ENCODE measurements at places on chromosomes 7 and 10.

- DNase-seq: no peak
Measured at GRCh38 chr10:119023553-119023868, 6.0 kb upstream of the NANOS1 start.

GRCh38 chr7:48438206-48438605 lies 266.9 kb downstream of the ABCA13 start:
- DNase-seq: no peak

DNA sequence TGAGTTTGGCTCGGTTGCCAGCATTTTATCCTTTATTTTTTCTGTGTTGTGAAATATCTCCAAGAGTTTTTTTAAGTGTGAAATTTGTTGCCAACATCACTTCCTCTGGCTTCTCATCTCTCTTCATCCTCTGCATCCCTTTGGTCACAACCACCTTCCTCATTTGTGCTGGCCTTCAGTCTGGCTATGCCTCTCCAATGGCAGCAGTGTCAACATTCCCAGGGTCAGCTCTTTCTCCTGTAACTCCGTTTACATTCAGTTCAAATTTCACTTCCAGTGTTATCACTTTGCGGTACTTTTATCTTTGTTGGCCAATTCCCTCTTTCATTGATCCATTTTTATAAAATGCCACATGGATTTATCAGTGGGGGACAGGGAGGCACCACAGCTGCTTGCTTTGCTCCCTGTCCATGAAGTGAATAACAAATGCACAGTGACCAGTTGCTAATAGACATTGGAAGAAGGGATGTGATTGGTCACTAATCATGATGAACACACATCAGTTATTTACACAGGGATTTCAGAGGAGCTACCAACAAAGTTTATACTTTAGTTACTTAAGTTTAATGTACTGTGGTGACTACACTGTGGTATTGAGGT lies 311.4 kb upstream of the LRGUK start:
- no peak for DNase-seq

- no peak for DNase-seq
Measured at GRCh38 chr7:107025449-107026103, 18.9 kb upstream of the PRKAR2B start.

- DNase-seq: no peak
Measured at GRCh38 chr7:2635810-2636701, 4.3 kb downstream of the TTYH3 start.

DNA sequence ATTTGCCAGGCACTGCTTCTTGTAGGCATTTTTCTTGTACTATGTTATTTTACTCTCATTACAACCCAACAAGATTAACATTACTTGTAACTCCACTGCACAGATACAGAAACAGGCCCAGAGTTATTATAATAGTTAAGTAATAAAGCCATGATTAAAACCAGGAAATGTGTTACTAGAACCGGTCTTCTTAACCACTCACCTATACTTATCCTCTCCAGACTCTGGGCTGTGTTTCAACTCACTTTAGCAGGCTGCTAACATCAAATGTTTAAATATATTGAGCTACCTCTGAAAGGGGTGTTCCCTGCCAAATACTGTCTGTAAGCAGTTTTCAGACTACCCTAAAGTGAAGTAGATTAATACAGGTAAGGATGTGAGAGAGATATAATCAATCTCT lies 1227.8 kb downstream of the SORCS3 start:
- DNase-seq: no peak

DNA sequence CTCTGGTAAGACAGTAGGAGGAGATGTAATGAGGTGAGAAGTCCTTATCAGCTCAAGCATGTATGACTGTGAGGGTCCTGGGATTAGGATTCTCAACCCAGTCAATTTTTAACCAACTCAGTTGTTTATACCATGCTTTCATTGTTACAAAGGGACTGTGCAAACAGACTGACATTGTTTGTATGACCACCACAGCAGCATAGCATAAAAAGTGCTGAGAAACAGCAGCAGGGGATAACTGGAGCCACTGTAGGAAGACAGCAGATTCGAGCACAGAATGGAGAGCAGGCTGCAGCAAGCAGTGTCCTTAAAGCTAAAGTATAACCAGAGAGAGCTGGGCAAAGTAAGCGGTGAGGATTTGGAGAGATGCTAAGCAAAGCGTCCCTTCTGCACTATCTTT lies 829.5 kb downstream of the REEP3 start:
- no peak for DNase-seq

GRCh38 chr10:122733931-122734665 lies 34.5 kb upstream of the C10orf120 start:
- DNase-seq: no peak

GRCh38 chr7:41974870-41975557 lies 262.0 kb downstream of the GLI3 start:
- DNase-seq: no peak

GRCh38 chr10:5564537-5565204 lies 39.9 kb downstream of the CALML3 start:
- no peak for DNase-seq

DNA sequence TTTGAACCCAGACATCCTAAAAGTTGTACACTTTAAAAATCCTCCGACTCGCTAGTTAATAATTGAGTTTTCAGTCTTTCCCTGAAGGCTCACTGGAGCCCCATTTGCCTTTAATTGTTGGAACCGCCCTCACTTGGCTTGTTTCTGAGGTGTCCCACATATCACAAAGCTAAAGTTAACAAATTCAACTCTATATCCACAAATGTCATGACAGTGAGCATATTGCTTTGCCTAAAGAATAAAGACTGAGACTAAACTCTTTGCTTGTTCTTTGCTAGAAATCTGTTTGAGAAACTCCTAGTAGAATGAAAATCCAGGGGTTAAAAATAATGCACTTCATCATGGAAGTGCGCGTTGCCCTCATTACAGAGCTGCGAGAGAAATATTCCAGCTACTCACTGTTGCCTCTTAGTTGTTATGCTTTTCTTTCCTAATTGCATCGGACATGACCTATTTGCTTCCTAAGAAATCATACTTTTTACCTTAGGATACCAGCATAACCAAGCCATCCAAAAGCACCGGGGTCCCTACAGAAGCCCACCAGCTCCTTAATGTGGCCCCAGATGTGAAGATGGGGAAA lies 752 bp downstream of the THSD7A start:
- DNase-seq: no peak

GRCh38 chr7:24018331-24018730 lies 265.7 kb upstream of the NPY start:
- no peak for DNase-seq

- no peak for DNase-seq
Measured at GRCh38 chr7:11625669-11626068, 206.3 kb downstream of the THSD7A start.

GRCh38 chr10:24575481-24576002 lies 148.1 kb downstream of the ARHGAP21 start:
- DNase-seq: no peak

GRCh38 chr7:2032876-2033407 lies 199.8 kb downstream of the MAD1L1 start:
- no peak for DNase-seq

- no peak for DNase-seq
Measured at GRCh38 chr10:1542941-1543340, 194.4 kb downstream of the ADARB2 start.

GRCh38 chr10:26067680-26068079 lies 133.7 kb downstream of the MYO3A start:
- no peak for DNase-seq

GRCh38 chr7:110105307-110105706 lies 985.6 kb upstream of the LRRN3 start:
- DNase-seq: no peak

DNA sequence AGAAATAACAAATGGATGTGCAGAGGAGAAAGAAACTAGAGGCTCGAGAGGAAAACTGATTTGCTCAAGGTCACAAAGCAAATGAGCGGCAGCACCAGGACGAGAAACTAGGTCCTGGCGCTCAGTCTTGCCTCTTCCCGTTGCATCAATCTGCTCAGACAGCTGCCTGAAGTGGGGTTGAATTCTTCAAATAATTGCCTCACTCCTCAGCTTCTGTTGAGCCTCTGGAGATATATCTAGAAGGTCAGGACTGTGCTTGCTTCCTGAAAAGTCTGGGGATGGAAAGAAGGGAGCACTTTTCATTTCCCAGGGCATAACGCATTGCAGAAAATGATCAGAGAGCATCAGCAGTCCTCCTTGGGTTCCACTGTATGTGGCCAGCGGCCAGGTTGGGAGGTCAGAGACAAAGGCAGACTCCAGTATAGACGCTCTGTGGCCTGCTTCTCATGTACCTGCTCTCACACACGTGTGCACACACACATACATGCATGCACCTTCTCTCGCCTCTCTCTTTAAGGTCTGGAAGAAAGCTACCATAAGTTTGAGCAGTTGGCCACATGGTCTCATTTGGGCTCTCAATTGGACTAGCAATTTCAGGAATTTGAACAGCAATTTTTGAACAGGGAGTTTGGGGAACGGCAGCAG lies 83.7 kb upstream of the DUSP5 start:
- DNase-seq: no peak

- DNase-seq: no peak
Measured at GRCh38 chr10:132238371-132239125, 51.8 kb downstream of the DPYSL4 start.

- DNase-seq: no peak
Measured at GRCh38 chr10:73948947-73949633, 38.2 kb downstream of the PLAU start.

- DNase-seq: no peak
Measured at GRCh38 chr10:113047151-113047550, 97.1 kb downstream of the TCF7L2 start.

- DNase-seq: no peak
Measured at GRCh38 chr7:29562307-29562706, 1.3 kb upstream of the PRR15 start.

Measured in HFF-Myc (cell line).